ENCODE measurements at places on chromosomes 11 and 22.

GRCh38 chr11:106246495-106246894, 169.0 kb downstream of the AASDHPPT start:
- no peak for DNase-seq

DNA sequence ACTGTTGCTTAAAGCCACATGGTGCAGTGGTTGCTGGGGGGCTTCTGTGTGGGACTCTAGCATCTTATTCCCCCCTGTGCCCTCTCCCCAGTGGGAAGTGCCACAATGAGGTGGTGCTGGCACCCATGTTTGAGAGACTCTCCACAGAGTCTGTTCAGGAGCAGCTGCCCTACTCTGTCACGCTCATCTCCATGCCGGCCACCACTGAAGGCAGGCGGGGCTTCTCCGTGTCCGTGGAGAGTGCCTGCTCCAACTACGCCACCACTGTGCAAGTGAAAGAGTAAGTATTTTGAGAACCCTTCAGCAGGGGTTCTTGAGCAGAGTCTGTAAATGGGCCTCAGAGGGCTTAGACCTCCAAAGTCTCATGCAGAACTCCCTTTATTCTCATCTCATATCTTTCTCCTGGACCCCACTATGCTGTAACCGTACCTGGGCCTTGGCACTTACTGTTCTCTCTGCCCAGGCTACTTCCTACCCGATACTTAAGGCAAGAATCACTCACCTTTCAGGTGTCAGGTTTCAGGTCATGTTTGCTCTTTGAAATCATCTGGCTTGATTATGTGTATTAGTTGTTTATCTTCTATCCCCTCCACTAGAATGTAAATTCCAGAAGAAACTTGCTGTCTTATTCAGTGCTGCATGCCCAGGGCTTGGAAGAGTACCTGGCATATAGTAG, 32.4 kb downstream of the PIK3IP1 start:
- no peak for DNase-seq

- no peak for DNase-seq
Measured at GRCh38 chr11:70908223-70908622, 344.2 kb downstream of the SHANK2 start.

DNA sequence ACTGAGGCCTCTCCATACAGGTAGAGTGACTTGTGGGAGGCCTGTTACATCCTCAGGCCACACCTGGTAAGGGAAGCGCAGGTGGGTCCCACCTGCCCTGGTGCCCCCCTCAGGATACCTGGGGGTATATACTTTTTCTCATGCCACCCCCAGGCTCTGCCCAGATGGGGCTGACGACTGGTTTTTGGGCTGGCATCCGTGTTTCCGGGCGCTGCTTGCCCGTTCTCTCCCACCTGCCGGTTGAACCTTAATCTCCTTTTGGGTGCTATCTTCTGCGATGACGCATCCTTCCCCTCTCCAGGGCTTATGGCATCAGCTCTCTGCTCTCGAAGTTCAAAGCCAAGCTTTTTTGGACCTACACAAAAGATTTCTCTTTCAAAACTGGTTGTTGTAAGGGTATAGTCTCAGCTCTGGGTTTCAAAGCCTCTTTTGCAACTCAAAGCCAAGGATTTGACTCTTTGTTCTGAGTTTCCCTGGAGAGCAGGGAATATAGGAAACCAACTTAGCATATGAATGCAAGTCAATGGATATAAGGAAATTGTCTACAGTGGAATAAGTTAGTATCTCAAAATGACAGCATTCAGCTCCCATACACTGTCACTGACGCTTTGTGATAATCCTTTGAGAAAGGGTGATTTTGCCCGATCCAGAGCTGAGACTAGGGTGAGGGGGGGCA, 8.6 kb upstream of the LRRC10B start:
- no peak for DNase-seq

DNA sequence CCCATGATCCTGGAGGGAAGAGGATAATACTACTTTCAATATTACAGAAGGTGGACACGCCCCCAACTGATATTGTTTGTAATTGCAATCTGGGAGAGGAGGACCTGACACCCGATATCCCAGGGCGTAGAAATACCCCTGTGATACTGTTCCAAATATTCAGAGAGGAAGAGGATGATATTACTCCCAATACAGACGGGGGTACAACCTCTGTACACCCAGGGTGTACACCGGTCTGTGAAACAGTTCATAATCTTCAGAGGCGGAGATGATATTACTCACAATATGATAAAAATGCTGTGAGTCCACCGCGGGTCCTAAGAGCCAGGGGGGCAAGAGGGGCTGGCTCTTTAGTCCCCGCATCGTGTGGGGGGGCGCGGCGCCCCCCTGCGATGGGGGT, 57.2 kb upstream of the ALDH3B2 start:
- DNase-seq, result no peak

DNA sequence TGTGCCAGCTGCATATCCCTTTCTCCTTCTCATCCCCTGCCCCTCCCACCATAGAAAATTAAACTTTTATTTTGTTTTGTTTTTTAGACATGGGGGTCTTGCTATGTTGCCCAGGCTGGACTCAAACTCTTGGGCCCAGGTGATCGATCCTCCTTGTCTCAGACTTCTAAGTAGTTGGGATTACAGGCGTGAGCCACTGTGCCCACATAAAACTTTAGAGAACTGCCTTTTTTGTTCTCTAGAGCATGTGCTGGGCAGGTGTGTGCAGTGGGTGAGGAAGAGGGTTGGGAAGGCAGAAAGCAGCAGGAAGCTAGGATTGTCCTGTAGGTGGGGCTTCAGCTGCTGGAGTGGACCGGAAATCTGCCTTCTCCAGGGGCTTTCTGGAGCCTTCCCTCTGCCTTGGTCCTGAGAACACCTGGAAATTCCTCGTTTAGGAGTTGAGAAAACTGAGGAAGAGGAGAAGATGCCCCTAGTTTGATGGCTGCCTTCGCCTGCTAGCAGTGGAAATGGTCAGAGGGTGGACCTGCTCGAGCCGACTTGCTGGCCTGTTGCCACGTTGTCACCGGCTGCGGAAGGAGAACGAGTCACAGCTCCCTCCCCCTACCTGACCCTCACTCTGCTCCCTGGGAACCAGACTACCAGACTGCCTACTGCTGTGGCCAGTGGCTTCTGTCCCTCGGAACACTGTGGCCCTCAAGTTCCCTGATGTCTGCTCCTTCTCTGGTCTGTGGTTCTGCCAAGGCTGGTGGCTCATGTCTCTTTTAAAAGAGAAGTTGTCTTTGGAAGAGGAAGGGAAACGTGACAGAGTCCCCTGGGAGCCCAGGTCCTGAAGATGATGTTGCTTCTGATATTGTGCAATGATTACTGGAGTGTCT, 4.0 kb downstream of the ST14 start:
- DNase-seq, result no peak

- no peak for DNase-seq
Measured at GRCh38 chr22:22877523-22878210, 9.9 kb upstream of the IGLL5 start.

GRCh38 chr11:16773981-16774935, 35.8 kb downstream of the C11orf58 start:
- no peak for DNase-seq

- DNase-seq, result no peak
Measured at GRCh38 chr11:102798012-102798746, at the start of gene MMP1. Gene MMP1, minus strand, starts transcription at chr11:102798160. Its CDS starts 68 bp downstream, at chr11:102798092.

- DNase-seq, result no peak
Measured at GRCh38 chr11:68855205-68855981, 13.7 kb upstream of the CPT1A start.

DNA sequence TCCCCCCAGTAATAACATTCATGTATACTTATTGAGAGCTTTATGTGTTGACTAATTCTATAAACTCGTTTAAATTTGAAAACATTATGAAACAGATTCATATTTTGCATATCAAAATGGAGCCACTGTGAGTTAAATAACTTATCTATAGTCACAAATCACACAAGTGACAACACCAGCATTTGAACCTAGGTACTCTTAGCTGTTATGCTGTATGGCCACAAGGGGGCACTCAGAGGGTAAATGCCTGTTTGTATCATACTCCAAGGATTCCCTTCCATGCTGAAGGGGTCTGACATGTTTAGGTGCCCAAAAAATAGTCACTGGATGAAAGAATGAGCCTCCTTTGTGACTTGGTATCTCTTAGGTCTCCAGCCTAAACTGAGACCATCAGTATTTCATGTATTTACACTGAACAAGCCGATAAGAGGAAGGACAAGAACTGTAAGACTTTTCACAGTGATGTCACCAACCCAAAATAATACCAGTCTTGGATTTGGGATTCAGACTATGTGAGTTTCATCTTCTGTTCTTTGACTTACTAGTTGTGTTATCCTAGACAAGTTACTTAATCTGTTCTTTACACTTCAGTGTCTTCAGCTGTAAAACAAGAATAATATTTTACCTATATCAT, 12.2 kb upstream of the OR52D1 start:
- DNase-seq, result no peak

GRCh38 chr11:124499711-124500110, 43.7 kb downstream of the OR8B12 start:
- no peak for DNase-seq

GRCh38 chr11:14270690-14271542, 88.1 kb downstream of the RRAS2 start:
- DNase-seq, result no peak

DNA sequence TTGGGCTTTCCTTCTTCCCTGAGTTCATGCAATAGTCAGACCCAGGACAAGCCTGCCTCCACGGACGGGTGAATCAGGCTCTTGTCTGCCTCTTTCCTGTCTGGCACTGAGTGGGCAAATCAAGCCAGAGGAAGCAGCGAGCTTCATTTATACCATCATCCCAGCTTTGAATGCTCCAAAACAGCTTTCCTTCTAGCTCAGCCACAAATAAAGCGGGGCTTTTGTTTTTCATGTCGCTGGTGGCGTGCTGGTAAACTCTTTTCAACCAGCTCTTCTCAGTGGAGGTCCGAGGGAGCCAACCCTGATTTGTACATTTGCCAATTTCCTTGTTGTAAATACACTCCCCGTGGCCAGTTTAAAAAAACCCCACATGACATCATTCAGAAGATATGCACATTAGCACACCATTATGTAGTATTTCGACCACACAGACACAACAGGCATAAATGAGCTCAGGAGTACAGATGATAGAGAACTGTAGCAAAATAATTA, 8.6 kb downstream of the C11orf91 start:
- DNase-seq, result no peak

- no peak for DNase-seq
Measured at GRCh38 chr11:87879118-87879517, 296.1 kb downstream of the RAB38 start.

DNA sequence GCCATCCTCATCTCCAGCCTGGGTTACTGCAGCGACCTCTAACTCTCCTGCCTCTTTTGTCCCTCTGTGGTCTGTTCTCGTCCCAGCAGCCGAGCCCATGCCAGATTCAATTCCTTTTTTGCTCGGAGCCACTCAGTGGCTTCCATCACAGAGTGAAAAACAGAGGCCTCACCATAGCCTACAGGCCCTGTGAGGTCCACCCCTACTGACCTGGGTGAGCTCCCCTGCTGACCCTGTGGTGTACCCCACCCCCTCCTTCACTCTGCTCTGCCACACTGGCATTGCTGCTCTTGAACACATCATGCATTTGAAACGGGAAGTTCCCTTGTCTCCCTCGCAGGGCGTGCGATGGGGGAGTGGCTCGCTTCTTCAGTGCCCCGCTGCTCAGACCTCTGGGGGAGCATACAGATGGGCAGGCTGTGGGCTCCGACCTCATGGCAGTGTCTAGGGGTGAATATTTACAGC, 2.1 kb downstream of the AIP start:
- no peak for DNase-seq

DNA sequence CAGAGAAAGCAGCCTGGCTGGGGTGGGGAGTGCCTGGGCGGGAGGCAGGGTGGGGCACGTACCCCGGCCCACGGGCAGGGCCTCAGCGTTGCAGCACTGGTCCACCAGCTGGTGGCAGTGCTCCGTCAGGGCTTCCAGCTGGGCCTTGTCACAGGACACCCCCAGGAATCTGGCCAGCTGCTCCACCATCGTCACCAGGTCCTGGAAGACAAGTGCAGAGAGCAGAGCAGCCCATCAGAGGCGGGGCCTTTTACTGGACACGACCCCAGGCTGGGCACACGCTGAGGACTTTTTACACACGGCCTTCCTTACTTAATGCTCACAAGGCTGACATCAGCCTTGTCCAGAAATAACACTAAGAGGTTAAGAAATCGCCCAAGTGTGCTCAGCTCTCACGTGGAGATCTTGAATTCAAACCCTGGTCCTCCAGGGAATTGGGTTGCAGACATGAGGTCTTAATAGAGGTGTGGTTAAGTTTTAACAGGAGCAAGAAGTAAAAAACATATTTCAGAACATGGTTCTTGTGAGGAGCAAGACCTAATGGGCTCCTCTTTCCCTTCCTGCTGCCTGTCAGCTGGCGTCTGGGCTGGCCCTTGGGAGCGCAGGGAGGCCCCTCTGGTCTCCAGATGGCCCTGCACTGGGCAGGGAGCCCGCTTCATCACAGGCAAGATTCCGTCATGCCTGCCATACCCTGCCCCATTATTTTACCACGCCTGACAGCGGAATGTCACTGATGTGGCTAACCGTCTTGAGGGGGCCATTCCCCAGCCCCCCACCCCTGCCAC, 17.1 kb upstream of the EFCAB6 start:
- DNase-seq, result no peak

DNA sequence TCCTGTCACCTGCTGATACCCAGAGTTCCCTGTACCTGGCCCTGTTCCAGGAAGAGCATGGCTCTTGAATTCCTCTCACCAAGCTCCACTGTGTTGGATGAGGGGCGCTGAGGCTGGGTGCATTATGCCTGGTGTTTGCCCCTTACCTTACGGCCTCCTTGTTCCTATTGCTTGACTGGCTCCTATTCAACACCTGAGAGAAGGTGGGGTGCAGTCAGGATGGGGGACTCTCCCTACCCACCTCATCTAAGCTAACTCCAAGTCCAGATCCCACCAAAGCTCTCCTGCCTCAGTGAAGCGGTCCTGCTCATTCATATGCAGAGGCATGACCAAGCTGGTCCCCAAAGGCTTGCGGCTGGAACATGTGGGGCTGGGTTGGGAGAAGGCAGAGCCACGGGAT, 35.8 kb upstream of the RIC3 start:
- DNase-seq, result no peak

DNA sequence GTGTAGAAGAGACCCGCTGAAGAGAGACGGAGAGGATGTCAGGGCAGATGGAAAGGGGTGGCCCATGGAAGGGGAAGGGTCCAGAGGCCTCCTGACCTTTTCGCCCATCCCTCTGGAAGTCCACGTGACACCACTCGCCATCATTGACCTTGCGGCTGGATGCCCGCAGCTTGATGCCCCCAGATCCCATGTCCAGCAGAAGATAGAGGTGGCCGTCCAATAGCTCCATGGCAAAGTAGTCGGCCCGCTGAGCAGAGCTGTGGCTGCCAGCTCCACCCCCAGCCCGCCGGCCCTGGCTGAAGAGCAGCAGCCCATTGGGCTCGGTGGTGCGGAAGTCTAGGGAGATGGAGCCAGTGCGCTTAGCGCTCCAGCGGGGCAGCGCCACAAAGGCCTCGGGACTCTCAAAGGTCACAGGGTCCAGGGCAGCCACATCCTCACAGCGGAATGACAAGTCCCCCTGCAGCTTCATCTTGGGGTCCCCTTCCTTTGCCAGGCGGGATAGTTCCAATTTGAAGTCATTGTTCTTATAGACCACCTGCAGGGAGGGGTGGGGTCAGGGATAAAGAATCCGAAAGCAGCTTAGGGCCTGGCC, 55.7 kb downstream of the NRXN2 start:
- no peak for DNase-seq
